ENCODE measurements at places on chromosomes 7 and 10.

DNA sequence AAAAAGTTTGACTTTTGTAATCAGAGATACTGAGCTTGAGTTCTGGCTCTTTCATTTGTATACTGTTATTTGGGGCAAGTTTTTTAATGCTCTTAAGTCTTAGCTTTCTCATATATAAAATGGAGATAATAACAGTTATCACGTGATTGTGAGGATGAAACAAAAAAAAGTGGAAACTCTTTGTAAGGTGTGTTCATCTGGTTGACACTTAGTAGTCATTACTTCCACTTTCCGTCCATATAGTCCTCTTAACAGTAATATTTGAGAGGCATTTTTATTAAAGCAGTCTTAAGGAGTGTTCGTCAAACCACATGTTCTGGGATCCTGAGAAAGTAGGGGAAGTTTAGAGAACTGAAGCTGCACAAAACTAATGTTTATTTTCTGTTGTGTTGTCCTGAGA, 65.6 kb downstream of the PTEN start:
- no peak for DNase-seq

GRCh38 chr7:30162622-30163124, 27.9 kb downstream of the MTURN start:
- DNase-seq: no peak

- DNase-seq: no peak
Observed at GRCh38 chr7:623464-623863, 103.0 kb upstream of the DNAAF5 start.

DNA sequence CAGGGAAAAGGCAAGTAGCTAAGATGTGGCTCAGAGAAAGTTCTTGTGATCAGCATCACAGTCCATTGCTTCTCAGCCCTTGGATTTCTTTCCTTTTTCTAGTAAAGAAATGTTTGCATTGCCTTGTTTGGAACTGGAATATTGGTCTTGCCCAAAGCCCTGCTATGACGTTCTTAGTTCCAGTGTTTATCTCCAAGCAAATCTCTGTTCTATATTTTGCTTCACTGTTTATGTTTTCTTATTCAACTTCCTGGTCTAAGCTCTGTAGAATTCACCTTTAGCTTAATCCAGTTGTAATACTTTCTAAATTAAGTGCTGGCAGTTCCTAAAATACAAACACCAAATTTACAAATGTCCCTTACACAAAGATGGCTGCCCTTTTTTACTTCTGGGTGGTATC, 88.7 kb upstream of the ZNF438 start:
- DNase-seq: no peak

GRCh38 chr7:85341121-85341520, 154.3 kb upstream of the SEMA3D start:
- no peak for DNase-seq

- no peak for DNase-seq
Observed at GRCh38 chr7:43653466-43653865, 70.6 kb downstream of the STK17A start.

- DNase-seq: no peak
Observed at GRCh38 chr7:17183630-17184328, 114.7 kb upstream of the AHR start.

GRCh38 chr7:8765374-8765773, 332.0 kb downstream of the NXPH1 start:
- DNase-seq: no peak

DNA sequence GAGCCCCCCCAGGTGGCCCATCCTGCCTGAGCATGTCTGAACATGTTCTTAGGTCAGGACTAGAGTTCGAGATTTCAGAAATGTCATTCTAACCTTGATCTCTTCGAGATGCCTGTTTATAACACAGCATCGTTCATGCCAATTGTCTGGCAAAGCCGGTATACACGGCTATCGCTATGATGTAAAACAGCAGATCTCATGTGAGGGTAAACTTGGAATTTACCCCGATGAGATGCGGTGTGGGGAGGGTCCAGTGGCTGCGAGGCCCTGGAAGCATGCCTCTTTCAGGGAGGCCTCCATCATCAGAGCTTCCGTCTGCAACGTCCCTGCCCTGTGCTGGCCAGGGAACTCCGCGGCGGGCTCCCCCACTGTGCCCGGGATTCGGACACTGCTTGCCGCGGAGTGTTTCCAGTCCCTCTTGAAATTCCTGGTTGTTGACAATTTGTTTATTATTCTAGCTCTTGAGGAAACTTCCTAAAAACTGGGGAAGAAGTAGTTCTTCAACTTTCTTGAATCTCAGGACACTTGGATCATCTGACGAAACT, 168.6 kb upstream of the RHEB start:
- DNase-seq: no peak

GRCh38 chr10:48813825-48814224, 125.8 kb downstream of the LRRC18 start:
- no peak for DNase-seq

GRCh38 chr7:68063171-68063570, 1066.5 kb downstream of the TYW1 start:
- DNase-seq: no peak

DNA sequence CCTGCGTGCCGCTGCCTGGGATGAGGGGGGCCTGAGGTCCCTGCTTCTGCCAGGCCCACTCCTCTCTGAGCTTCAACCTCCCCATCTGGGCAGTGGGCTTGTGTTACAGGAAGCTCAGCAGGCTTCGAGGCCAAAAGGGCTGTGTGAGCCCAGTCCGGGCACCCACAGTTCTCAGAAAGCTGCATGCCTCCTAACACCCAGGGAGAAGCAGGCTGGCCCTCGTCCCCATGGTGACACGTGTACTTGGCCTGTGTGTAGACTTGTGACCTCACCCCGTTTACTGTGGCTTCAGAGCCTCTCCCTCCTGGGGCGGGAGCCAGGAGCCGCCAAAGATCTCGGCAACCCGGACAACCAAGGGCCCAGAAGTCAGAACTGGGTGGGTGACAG, 2.2 kb upstream of the GRIFIN start:
- DNase-seq: no peak

DNA sequence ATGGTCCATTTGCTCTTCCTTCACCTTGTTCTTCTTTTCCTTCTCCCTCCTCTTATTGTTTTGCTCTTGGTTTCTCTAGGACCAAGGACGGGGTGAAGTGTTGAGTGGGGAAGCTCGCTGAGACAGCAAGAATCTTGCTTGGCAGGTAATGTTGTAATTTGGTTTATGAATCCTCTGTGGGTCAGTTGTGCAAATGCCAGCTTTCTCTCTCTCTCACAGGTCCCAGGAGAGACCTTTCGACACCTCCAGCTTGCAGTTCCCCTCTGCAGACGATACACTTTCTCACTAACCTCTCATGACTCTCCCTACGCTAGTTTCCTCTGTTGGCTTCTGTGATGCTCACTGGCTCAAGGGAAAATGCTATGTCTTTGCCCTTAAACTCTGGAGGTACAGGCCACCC, 77.0 kb downstream of the FRMD4A start:
- no peak for DNase-seq

DNA sequence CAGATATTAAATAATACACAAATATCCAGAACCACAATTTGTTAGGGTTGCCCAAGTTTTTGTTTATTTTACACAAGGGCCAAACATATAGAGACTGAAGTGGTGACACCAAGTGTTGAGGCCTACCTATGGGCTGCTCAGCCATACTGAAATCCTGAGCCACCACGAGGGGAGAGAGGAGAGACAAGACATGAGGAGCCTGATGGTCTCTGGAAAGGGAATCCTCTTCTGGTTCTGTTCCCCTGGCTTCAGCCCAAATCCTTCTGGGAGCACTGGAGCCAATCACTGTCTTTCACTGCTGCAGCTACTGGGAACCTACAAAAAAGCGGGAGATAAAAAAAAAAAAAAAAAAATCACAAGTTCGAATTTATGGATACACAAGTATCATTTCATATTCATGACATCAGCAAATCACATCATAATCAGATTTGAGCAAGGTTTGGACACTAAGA, 1.9 kb downstream of the SKIDA1 start:
- DNase-seq: no peak

DNA sequence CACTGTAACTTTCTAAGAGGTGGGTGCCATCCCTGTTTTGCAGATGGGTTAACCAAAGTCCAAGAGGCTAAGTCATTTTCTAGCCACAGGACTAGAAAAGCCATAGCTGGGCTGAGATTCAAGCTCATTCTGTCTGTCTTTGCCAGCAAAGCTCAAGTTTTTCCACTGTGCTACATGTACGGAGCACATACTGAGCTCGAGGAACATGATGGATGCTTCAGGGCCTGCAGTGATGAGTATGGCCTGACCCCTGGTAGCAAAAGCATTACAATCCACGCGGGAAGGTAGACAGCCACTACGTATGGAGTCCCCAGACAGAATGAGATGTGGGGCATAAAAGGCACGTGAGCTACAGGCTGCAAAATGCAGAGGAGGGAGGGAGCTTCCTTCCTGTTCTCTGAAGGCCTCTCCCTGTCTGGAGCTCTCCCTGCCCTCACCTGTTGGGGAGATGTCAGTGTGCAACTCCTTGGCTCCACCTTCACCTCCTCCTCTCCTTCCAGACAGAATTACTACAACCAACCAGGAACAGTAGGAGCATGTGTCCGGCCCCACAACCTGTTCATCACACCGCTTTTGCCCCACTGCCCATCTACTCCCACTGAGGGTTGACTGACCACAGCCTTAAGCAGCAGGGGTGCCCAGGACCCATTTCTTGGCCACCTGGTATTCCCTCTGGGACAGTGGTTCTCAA, 16.4 kb downstream of the ITPRIP start:
- DNase-seq: no peak

- no peak for DNase-seq
Observed at GRCh38 chr10:112286837-112287818, 3.9 kb downstream of the TECTB start.

- no peak for DNase-seq
Observed at GRCh38 chr7:72217151-72217550, 195.0 kb downstream of the CALN1 start.

DNA sequence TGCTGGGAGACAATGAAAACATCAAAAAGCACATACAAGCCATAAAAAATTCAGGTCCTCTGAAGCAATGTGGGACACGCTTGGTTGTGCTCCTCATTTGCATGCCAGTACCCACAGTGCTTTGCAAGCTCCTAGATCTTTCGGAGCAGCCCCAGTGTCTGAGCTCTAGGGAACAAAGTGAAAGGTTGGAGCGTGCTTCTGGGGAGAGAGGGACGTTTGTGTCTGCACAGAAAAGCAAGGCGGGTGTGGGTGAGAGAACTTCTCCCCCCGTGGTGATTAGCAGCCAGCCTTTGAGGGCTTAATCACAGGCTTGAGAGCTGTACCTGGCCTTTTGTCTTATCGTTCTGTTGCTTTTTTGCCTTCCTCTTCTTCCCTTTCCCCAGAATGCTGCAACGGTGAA, 76.7 kb upstream of the HABP2 start:
- no peak for DNase-seq

DNA sequence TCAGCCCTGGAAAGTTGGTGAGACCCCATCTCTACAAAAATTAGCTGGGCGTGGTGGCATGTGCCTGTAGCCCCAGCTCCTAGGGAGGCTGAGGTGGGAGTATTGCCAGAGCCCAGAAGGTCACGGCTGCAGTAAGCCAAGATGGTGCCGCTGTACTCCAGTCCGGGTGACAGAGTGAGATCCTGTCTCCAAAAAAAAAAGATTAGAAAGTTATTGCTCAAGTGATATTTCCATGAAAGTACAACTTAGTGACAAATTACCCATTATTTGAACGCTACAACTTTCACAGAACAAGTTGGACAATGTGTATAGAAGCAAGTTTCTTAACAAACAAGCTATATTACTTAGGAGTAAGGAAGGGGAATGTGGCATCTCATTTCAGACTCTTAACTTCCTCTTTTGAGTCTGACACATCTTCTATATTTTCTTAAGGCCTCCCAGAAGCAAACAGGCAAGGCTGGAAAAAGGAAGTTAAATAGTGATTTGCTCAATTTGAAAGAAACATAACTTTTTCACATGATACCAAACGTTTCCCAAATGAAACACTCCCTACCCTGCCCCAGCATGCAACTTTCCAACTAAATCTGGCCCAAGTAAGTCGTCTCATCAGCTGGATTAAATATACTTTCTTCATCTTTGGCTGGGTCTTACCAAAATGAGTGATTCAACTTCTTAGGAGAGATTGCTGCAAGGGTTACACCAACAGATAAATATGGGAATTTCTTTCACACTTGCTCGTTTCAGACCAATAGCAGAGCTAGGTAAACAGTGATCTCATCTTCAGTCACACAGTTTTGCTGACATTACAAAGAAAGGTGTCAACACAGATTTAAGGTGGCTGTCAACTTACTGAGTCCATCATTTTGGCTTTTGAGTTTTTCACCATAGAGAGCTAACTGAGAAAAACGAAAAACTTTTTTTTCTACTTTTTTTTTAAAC, 66.3 kb upstream of the KLF6 start:
- DNase-seq: peak; percentile 43

DNA sequence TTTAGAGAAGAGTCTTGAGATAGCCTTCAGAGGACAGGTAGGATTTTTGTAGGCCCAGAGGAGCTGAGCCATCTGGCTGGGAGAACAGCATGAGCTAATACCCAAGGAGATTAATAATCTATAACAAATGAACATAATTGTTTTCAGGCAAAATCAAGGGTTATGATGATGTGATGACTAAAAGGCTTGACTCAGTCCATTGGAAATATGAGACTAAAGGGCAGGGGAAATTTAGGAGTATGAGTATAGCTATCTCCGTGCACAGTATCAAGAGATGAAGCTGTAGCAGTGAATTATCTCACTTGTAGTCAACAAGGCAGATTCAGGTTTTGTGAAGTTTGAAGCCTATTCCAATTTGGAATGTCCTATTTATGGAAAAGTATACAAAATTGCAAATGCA, 40.1 kb downstream of the CSTF2T start:
- no peak for DNase-seq

DNA sequence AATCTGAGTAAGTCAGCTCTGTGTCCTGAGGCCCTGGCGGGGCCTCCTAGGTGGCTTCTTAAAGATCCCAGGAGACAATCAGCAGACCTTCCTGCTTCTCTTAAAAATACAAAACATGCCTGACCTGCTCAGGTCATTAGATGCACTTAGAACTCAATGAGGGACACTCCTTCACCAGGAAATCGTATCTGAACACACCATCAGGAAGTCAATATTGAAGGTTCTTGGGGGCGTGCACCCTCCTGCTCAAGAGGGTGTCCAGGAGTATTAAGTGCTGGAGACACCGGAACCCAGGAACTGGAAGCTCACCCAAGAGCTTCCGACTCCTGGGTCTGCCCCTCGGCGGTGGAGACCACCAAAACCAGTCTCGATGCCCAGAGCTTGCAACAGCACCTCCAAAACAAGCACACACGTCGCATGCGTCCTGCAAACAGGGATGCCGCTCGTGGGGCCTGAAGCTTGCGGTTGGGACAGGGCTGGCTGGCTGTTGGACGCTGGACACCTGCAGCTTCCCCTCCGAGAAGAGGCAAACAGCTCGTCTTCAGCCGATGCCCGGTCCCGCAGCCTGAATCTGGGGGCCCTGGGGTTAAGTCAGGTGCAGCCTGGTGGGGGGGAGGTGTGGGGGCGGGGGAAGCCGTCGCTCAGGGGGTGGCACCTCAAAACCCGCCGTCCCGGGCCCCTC, 803 bp downstream of the RAPGEF5 start:
- no peak for DNase-seq

DNA sequence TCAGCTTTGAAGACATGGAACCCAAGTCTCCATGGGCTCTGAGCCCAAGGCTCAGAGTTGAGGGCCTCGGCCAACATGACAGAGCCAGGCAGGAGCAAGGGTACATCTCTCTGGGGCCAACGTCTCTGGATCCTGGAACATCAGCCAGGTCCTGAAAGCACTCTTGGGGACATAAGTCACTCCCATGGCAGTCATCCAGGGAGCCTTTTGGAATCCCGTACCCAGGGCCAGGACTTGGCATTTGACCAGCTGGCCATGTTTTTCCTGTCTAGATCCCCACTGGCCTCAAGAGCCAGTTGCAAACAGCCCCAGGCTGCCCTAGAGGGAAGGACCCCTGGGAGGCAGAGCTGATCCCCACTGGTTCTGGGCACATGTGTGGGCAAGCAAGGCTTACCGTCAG, 4.3 kb upstream of the CXCL12 start:
- no peak for DNase-seq
